ENCODE measurements at places on chromosomes 5 and 9.

DNA sequence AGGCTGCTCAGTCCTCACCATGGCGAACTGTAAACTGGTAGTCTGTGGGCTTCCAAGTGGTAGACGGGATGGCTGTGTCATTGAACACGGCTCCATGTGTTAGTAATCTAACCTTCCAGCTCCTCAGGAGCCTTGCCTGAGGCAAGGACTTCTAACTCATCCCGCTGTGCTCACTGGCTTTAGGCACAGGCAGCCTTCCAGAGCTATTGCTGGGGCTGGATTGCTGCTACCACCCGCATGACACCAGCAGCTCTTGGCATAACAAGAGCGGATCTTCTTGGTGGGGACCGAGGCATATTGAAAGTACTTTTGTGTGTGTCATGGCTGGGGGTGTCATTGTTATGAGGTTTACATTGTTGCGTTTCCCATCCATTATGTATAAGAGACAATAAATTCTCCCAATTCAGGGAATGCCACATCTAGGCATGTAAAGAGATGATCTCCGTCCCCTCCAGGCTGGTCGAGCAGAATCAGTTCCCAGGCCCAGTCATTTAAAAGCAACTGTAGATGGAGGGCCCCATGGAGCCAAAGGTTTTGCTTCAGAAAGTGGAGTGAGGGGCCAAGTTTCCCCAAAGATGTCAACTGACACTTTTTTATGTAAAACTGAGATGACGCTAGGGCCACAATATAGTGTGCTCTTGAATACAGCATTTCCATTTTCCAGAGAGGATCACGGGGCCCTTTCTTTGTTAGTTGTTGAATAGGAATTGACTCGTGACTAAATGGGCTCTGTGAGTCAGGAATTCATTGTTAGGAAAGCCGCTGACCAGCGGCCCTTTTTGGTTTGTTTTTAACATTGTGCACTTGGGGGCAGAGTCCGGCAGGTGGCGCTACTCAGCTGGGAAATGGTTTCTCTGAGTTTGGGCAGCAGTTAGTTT lies 759.5 kb downstream of the TAF11L14 start:
- peak; percentile 25 for DNase-seq

GRCh38 chr5:29833394-29833793 lies 1360.1 kb upstream of the CDH6 start:
- no peak for DNase-seq

DNA sequence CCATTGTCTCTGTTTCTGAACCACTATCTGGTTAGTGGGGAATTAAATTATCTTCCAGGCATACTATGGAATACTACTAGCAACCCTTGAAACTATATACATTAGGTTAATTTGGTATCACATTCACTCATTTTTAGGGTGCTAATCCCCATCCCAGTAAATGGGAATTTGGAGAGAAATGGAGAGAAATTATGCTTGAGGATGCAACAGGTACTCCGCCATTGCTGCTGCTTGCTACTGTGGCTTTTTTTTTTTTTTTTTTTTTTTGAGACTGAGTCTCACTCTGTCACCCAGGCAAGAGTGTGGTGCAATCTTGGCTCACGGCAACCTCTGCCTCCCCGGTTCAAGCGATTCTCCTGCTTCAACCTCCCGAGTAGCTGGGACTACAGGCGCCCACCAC lies 66.1 kb downstream of the AK8 start:
- DNase-seq: no peak

DNA sequence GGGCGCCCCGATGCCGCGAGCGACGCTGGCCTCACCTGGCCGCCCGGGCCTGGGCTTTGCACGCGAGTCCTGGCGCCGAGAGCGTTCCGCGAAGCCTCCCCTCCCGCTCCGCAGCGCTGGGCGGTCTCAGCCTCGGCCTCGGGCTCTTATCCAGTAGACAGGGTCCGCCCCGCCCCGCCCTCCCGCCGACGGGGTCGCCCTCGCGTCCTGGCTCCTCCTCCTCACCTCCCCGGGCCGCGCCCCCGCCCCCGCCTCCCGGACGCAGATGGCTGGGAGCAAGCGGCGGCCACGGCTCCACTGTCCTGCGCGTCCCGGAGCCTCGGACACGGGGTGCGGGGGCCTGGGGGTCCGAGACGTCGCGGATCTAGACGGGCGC lies at the start of gene SLC6A3:
Gene SLC6A3 (minus strand): TSS at position 128 of the 376 bp plus-strand sequence. CDS start 2,243 bp downstream, outside the sequence.
- DNase-seq: no peak

GRCh38 chr5:9786380-9787360 lies 156.5 kb upstream of the TAS2R1 start:
- DNase-seq: no peak

- no peak for DNase-seq
Observed at GRCh38 chr9:135144581-135145170, 57.2 kb downstream of the OLFM1 start.

DNA sequence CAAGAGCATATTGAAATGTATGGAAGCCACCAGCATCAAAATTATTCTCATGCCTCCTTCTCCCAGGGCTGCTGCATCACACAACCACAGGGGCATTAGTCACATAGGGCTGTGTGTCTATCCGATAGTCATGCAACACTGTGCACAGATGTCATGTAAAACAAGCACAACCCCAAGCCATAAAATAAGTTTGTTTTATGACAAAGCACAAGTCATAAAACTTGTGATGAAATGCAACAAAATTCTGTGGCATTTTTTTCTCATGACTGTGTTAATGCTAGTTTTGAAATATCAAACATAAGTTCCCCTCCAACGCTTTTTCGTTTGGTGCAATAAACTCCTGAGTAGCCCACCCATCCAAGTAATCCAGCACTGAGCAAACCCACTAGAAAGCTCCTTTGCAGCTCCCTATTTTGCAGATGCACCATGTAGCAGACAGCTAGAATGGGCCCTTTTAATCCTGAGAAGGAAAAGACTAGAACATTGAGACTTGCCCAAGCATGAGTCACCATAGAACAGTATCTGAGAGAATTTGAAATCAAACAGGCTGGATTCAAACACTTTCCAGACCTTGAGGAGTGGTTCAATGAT lies 93.3 kb upstream of the ZNF366 start:
- DNase-seq: no peak

GRCh38 chr5:123144096-123144495 lies 55.1 kb downstream of the PRDM6 start:
- DNase-seq: no peak

DNA sequence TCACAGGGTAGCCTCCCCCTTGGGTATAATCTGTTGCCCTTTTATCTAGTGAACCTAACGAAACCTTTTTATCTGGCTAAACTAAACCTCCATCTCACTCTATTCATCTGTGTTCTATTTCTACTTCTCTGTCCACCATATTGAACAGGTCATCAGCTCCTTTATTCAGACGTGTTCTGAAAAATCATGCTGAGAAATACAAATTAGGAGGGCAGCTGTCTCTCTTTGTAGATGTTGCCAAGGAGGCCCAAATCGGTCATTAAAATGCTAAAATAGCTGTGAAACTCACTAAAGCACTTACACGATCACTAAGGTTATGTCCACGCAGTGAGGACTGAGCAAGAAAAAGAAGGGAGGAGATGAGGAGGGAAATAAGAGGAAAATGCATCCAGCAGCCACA lies 115.6 kb upstream of the RETREG1 start:
- DNase-seq: no peak

- DNase-seq: no peak
Observed at GRCh38 chr5:68053202-68053601, 162.4 kb upstream of the PIK3R1 start.

- DNase-seq: no peak
Observed at GRCh38 chr9:7368410-7369292, 430.9 kb downstream of the DMAC1 start.

DNA sequence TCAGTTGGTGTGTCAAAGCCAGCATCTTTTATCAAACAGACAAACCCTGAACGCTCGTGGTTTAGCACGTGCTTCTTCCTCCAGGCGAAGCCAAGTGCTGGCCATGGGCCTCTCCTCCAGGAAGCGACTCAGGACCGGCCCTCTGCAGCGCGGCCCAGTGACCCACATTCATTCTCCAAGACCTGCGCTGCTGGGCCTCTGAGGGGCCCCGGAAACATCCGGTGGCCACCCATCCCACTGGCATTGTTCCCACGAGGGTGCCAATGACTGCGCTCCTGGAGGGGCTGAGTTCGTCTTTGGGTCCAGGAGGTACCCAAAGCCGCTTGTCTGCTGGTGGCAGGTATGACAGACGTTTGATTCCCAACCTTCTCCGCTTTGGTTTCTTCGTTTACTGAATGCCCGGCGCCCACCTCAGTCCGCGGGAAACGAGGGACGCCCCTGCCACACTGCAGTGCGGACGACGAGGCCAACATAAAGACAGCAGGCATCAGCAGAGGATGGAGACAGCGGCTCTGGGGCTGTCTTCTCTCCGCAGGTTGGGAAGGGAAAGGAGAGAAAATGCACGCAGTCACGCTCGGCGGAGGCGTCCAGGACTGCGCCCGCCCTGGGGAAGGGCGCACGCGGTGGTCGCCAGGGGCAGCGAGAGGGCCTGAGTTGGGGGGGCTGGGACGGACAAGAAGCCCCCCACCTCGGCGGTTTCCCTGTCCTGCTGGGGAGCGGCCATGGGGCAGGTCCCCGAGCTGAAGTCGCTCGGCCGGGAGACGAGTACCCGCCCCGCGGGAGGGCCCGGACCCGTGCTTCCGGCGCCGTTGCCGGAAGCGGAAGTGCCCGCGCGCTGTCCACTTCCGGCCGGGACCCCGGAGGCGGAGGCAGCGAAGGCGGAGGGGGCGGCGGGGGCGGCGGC lies at the start of gene EXOC3:
Gene EXOC3 (plus strand): TSS at position 842 of the 904 bp plus-strand sequence. CDS start 3,030 bp downstream, outside the sequence.
- DNase-seq: peak; percentile 60

DNA sequence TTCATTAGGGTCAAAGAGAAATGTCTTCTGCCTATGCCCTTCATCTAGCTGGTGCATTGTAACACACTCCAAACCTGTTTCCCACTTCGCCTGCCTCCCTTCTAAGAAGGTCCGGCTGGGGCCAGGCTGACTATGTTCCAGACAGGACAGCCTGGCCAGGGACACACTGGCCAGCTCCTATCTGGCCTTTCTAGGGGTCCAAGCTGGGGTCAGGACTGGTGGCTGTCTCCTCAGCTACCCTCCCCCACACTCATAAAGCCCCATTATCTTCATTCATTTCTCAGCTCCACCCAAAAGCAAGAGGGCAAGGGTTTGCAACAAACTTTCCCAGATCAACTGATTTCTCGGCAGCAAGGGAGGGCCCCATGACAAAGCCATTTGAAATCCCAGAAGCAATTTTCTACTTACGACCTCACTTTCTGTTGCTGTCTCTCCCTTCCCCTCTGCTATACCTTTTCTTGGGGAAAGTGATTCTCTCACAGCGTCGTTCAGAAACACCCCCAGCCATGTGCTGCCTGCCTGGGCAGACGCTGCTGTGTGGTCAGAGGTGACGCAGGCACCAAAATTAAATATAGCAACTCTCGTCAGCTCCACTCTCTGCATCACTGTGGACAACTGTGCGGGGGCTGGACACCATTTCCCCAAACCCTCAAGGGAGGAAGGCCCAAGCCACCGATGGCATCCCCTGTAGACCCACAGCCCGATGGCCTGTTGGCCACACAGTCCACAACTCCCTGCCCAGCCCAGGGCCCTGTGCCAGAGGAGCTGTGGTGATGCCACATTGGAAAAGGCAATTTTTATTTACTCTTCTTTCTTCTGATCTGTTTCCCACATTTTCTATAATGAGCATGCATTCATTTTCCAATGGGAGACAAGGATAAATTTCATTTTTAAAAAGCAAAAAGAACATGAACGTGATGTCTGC lies 6.1 kb downstream of the IL13 start:
- DNase-seq: no peak

GRCh38 chr9:81687521-81688261 lies 1.7 kb downstream of the TLE1 start:
- no peak for DNase-seq

- no peak for DNase-seq
Observed at GRCh38 chr9:136090768-136091581, 4.1 kb downstream of the NACC2 start.

- no peak for DNase-seq
Observed at GRCh38 chr5:39941416-39941815, 516.6 kb upstream of the DAB2 start.

DNA sequence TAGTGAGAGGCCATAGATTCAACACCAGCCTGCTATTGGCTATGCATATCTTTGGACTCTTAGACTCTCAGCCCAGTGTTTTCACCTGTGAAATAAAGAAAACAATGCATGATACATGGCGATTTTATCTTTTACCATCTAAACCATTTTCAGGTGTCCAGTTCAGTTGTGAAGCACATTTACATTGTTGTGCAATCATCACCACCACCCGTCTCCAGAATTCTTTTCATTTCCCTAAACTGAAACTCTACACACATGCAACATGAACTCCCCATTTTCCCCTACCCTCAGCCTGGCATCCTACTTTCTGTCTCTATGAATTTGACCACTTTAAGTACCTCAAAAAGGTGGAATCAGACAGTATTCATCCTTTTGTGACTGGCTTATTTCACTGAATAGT lies 420.6 kb downstream of the MED10 start:
- DNase-seq: no peak

- no peak for DNase-seq
Observed at GRCh38 chr5:122022966-122023365, 55.1 kb downstream of the LOX start.

GRCh38 chr5:116371935-116372334 lies 202.7 kb downstream of the SEMA6A start:
- no peak for DNase-seq

DNA sequence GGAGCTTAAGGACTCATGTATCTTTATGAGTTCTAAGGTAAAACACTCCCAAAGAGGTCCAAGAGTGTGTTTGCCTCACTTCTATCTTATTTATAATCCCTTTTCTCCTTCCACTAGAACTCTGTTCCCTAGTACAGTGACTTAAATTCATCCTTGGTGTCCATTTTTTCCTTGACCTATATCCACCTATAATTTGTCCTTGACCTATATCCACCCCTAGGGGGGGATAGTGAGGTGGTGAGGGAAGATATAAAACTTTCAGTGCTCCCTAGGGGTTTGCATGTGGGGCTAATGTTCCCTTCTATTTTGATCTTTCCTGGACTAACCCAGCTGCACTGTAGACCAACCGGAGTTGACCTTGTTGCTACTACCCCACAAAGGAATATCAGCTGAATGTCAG lies 83.5 kb upstream of the GNAQ start:
- DNase-seq: no peak

GRCh38 chr5:35860686-35861085 lies 4.0 kb downstream of the IL7R start:
- DNase-seq: no peak

- DNase-seq: no peak
Observed at GRCh38 chr9:3215658-3216057, 310.1 kb downstream of the RFX3 start.

- DNase-seq: no peak
Observed at GRCh38 chr9:81363916-81364480, 325.3 kb downstream of the TLE1 start.

GRCh38 chr5:33817301-33817700 lies 74.5 kb downstream of the ADAMTS12 start:
- DNase-seq: no peak

DNA sequence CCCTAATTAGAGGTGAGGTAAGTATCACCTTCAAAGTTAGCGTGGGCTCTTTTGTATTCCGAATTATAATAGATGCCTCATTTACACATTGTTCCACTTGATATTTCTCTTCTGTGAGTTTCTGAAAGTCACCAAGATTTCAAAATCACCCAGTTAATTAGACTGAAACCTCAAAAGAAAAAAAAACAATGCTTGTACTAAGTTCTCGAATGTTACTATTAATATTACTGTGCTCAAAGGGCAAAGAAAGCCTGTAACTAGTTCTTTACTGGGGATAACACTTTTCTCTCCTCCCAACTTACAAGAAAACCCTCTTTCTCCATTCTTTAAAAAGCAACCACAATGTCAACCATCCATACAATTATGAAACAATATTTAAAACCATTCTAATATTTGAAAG lies 98.5 kb downstream of the STRBP start:
- no peak for DNase-seq

All from T-helper 9 cell (primary cell).